Uterus (tissue), 4 donors: ENCODE measurements at places on chromosomes 6 and 20. TPM values are rescaled to one million over a fixed set of nuclear protein-coding genes. Genes with fewer than 3 reads are reported as not detected.

- peak overlapping the region; percentile 45 for H3K27ac ChIP-seq
- H3K4me3 ChIP-seq, result no peak overlapping the region
- H3K36me3 ChIP-seq, result no peaks in the 10 kb centered on the region
- no peak for DNase-seq
- H3K4me1 ChIP-seq, result no peaks in the 10 kb centered on the region
- H3K27me3 ChIP-seq, result no peaks in the 10 kb centered on the region
These were observed 64.3 kb upstream of the CITED2 start for GRCh38 chr6:139438775-139439174.

GRCh38 chr6:132058975-132059374, 107.8 kb upstream of the CCN2 start:
- peaks cover 3% of the 10 kb centered on the region for H3K4me1 ChIP-seq
- DNase-seq, result no peak
- no peaks in the 10 kb centered on the region for H3K36me3 ChIP-seq
- no peak overlapping the region for H3K4me3 ChIP-seq

GRCh38 chr6:36504982-36505381, 42.3 kb downstream of the STK38 start:
- H3K27me3 ChIP-seq, result no peaks in the 10 kb centered on the region
- no peak overlapping the region for H3K27ac ChIP-seq
- H3K36me3 ChIP-seq, result no peaks in the 10 kb centered on the region

- H3K4me1 ChIP-seq, result no peaks in the 10 kb centered on the region
- H3K27me3 ChIP-seq, result no peaks in the 10 kb centered on the region
- no peak overlapping the region for H3K27ac ChIP-seq
- no peak overlapping the region for H3K4me3 ChIP-seq
- no peaks in the 10 kb centered on the region for H3K36me3 ChIP-seq
These were observed 65.7 kb upstream of the TOP1 start for GRCh38 chr20:40962733-40963504.

DNA sequence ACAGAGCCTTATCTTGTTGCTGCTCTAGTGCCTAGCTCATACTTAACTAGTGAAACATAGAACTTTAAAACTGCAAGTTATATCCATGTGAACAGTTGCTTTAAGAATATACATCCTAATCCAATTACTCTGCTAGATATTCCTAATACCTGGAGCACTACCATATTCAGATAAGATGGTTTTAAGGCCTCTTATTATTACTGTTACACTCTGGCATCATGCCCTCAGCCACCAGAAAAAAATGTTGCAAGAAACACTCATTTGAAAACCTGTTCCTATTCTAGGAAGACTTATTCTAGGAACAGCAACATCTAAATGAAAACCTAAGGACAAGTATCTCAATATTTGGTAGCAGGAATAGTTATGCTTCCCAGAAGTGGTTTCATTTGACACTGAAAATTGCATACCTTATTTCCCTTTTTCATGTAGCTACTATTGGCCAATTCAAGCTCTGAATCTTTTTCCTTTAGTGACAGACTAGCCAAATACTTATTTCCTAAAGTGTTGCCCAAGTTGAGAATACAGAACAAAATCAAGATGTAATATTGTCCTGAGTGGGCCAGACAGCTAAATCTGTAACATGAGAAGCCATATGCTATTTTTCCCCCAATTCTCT, 4.8 kb upstream of the MTFR2 start:
- DNase-seq, result no peak
- no peaks in the 10 kb centered on the region for H3K36me3 ChIP-seq
- no peak overlapping the region for H3K4me3 ChIP-seq
- no peaks in the 10 kb centered on the region for H3K27me3 ChIP-seq
- H3K4me1 ChIP-seq, result peaks cover 4% of the 10 kb centered on the region

- no peak overlapping the region for H3K27ac ChIP-seq
- H3K36me3 ChIP-seq, result no peaks in the 10 kb centered on the region
- H3K4me3 ChIP-seq, result no peak overlapping the region
- H3K27me3 ChIP-seq, result no peaks in the 10 kb centered on the region
- peaks cover 8% of the 10 kb centered on the region for H3K4me1 ChIP-seq
- no peak for DNase-seq
These were observed 5.8 kb downstream of the TM9SF4 start for GRCh38 chr20:32115211-32115767.

GRCh38 chr6:50128420-50129005, 78.8 kb upstream of the DEFB112 start:
- H3K27me3 ChIP-seq, result no peaks in the 10 kb centered on the region
- no peaks in the 10 kb centered on the region for H3K4me1 ChIP-seq
- no peak for DNase-seq
- H3K27ac ChIP-seq, result no peak overlapping the region

DNA sequence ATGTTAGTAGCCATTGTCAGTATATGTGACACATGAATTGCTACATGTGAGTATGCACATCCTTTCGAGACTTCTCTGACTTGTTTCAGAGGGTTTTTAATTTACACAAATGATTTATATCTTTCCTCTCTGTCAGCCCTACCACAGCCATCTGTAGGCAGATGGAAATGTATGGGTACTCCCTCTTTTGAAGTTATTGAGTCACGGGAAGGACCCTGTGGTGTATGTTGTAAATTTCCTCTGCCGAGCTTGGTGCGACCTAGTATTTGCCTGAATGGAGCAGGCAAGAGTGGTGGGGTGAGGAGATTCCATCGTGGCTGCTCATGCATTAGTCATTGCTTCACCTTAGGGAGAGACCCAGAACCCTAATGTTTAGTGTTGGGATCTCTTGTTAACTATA, 171.9 kb downstream of the JARID2 start:
- H3K4me3 ChIP-seq, result no peak overlapping the region
- no peak for DNase-seq
- no peaks in the 10 kb centered on the region for H3K4me1 ChIP-seq
- H3K27me3 ChIP-seq, result no peaks in the 10 kb centered on the region

GRCh38 chr6:121482004-121482693, 46.7 kb downstream of the GJA1 start:
- H3K4me1 ChIP-seq, result no peaks in the 10 kb centered on the region
- no peak overlapping the region for H3K4me3 ChIP-seq
- DNase-seq, result no peak
- no peaks in the 10 kb centered on the region for H3K27me3 ChIP-seq
- no peak overlapping the region for H3K27ac ChIP-seq
- H3K36me3 ChIP-seq, result no peaks in the 10 kb centered on the region

KCNS1 gene
- total RNA-seq, result not detected

BMP7 gene
- total RNA-seq, result under 0.01 TPM
